GM12878 (cell line): ENCODE measurements at places on chromosomes 2 and 18. TPM values are rescaled to one million over a fixed set of nuclear protein-coding genes. Genes with fewer than 3 reads are reported as not detected.

The SRD5A2 gene
- total RNA-seq: not detected in 2 replicates

The PRSS56 gene
- total RNA-seq: not detected in 2 replicates

The CLEC4F gene
- not detected in 2 replicates for total RNA-seq

The COL5A2 gene
- total RNA-seq: 0.64 and 0.74 TPM in 2 replicates

The OTOS gene
- total RNA-seq: not detected in 2 replicates

The GALNT13 gene
- total RNA-seq: not detected in 2 replicates

The KLHL29 gene
- total RNA-seq: 17.9 and 19.5 TPM in 2 replicates

The ATIC gene
- 289 and 300 TPM in 2 replicates for total RNA-seq

The RBFA gene
- 38.7 and 41.2 TPM in 2 replicates for total RNA-seq
